ENCODE measurements at places on chromosomes 16 and 17. TPM values are rescaled to one million over a fixed set of nuclear protein-coding genes. Genes with fewer than 3 reads are reported as not detected.

Gene KCNG4
- not detected for total RNA-seq

Gene NLGN2
- total RNA-seq: 6.7 TPM

Gene PRSS33
- not detected for total RNA-seq

Gene SLFN13
- total RNA-seq: 3.7 TPM

GRCh38 chr17:40487371-40488020 lies 13.9 kb downstream of the TNS4 start:
- no peak for DNase-seq

- DNase-seq: peak; percentile 88
Observed at GRCh38 chr17:82838386-82839063, 1.3 kb downstream of the ZNF750 start.

GRCh38 chr16:28184625-28185024 lies 27.1 kb downstream of the XPO6 start:
- DNase-seq: no peak

- DNase-seq: no peak
Observed at GRCh38 chr17:34502426-34502825, 77.0 kb upstream of the TMEM132E start.

GRCh38 chr17:30812218-30813177 lies 12.0 kb downstream of the CRLF3 start:
- DNase-seq: no peak

Measured in breast epithelium (tissue), 4 donors.